Right kidney (tissue), 9 donors: ENCODE measurements at places on chromosomes 12 and 14.

- no peak for DNase-seq
These were observed 274.9 kb upstream of the SRRM4 start for GRCh38 chr12:118706437-118706836.

- DNase-seq, result no peak
These were observed 107.9 kb upstream of the PLEKHA5 start for GRCh38 chr12:19021646-19022045.

DNA sequence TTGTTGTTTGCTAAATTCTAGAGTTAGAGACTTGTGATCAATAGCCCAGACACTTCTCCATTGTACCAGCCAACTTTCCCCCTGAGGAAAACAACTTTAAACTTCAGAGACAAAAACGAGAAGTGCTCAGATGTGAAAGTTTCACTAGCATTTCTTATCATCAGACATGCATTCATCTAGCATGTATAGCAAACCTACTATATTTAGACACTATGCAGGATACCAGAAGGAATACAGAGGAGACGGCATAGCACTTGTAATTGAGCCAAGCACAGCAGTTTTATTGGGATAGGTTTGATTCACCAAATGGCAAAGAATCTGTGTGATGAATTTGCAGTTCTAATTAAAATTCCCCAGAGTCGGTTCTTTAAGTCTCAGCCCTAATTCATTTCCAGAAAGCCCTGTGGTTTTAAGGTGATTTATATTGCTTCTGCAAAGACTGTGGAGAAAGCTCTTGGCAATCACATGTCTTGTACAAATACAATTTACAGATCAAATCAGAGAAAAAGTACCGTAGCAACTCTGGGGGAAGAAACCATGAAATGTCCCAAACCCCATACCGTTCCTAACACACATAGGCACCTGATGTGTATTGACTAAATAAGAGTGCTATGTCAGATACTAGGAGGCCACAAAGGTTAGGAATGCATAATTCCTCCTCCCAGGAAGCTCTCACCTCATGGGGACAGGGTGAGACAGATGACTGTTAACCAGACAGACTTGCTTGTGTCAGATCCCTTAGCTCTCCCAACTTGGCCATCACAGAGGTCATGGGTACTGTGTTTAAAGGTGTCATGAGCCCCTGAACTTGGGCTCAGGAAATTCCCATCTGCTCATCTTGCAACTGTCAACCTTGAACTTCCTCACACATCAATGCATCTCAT lies 69.6 kb upstream of the KRAS start:
- DNase-seq, result no peak

DNA sequence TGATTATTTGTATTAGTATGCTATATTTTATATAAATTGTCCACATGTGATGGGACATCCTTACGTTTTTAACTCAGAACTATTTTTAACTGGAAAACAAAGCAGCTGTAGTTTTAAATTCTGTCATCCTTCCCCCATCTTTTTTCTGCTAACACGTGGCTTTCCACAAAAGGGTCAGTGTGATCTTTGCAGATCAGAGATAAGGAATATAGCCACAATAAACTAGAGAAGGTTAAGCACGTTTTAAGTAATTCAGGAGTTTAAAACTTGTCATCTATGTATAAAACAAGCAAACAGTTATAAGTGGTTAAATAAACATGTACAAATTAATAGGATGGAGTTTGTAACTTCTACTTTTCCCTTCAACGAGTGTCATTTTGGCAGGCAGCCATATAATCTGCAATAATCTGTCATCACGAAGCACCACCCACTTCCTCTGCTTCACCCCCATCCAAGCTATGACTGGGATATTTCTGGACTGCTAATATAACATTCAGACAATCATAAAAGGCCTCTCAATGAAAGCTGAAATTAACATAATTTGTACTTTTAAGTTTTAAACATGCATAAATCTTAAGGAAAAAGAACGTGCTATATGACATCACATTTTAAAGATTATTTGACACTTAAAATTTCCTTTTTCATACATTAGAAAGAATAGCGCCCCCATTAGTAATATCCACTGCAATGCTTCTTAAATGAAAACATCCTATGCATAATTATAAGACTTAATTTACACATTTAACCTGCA lies 15.3 kb downstream of the TAOK3 start:
- DNase-seq, result no peak

DNA sequence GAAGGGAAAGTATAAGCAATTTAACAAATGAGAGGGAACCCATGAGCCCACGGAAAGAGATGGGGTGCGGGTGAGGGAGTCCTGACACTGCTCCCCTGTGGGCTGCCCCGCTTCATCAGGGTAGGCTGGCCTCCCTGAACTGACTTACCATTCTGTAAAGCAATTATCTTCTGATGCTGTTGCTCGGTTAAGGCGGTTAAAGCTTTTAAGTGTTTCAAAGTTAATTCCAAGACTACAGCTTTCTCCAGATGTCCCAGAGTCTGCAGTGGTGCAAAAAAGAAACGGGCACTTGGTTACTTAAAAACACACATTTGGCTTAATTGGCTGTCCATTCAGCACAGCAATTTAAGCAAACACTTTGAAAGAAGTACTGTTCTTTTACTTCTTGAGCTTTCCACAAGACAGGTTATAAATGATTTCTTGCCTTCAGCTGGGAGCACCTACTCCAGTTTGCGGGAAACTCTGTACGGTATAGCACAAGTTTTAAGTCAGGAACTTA lies 1.3 kb downstream of the BHLHE41 start:
- no peak for DNase-seq

DNA sequence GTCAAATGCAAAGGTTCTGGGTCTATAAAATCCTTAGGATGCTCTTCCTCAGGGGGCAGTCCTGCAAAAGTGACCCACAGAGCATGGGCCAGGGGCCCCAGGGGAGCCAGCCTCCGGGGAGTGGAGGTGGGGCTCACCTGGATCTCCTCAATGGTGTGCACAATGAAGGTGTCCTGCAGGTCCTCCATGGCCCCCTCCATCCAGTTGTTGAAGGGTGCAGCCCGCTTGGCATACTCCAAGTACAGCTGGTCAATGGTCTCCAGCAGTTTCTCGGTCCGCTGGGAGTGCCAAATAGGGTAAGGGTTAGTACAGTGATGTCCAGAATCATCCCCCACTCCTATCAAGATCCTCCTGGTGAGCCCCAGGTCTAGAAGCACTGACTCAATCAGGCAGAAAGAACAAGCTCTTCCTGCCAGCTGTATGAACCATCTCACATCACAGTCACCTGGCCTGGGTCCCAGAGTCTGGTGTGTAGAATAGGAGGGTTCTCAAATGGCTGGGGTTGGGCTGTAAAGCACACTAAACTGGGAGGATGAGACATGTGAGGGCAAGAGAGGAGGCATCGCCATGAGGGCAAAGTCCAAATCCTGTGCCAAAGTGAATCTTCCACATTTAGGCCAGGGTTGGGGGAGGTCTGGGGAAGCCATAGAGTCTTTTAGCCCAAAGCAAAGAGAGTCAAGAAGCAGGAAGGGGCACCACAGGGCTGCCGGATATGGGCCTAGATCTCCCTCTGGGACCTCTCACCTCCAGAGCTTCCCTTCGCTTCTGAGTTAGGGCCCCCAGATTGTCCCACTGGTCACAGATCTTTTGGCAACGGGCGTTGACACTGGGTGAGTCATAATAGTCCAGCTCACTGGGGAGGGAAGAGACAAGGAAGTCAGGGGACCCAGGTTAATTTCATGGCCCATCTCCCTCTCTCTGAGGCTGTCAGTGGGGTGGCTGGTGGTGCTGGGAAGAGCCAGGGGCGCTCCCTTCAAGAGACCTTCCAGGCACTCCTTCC lies 91.5 kb upstream of the ZFP36L1 start:
- no peak for DNase-seq

DNA sequence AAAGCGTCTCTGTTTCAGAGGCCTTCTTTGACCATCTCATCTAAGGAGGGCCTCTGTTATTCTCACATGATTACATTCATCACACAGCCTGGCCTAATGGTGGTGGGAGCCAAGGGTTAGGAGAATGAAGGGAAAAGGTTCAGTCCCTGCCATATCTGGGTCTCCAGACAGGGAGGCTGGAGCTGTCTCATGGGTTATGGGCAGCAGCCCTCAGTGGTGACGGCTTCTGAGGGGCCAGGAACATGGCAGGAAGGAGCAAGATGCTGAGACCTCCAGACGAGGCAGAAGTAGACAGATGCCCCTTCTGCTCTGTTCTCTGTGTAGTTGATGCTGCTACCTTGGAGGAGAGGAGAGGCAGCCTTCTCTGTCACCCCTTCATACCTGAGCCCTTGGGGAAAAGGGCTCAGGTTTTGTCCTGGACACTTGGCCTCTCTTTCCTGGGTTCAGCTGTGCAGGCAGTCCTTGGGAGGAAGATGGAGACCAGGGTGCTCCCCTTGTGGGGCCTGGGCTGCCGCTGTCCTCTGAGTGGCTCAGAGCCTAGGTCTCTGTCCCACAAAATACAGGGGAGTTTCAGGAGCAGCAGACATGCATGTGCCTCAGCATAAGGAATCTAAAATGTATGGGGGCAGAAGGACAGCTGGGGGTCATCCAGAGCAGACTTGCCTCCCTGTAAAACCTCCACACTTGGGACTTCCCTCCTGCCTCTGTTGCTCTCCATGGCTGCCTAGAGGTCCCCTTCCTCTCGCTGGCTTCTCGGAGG lies 3.6 kb downstream of the IFI27L2 start:
- DNase-seq, result no peak

GRCh38 chr12:38431921-38432320 lies 115.3 kb downstream of the ALG10B start:
- DNase-seq, result no peak

DNA sequence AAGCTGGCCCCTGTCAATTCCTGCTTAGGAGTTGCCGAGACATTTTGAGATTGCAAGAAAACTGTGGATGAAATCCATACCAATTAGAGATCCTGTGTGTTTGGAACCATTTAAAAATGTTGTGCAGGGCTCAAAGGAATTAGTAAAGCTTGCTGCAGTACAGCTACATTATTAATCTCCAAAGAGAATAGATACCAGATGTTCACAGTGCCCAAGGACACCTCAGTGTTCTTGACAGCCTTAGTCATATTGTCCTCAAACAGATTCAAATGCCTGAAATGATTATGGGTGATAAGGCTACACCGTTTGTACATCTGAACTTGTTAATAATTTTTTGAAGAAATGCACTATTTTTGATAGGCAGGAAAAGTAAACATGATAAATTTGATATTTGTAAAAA lies 164.6 kb downstream of the MSRB3 start:
- DNase-seq, result no peak

- no peak for DNase-seq
These were observed 136.0 kb downstream of the MSRB3 start for GRCh38 chr12:65414526-65414925.

DNA sequence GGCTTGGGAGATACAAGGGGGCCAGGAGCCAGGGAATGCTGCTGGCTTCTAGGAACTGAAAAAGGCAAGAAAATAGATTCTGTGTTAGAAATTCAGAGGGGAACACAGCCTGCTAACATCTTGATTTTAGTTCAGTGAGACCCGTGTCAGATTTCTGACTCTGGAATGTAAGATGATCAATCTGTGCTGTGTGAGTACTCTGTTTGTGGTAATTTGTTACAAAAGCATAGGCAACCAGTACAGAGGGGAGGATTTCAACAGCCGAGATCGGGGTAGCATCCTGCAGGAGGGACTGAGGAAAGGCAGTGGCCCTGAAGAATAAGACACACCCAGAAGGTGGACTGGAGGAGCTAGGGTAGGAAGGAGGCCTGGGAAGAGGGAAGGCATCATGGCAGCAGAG lies 410.0 kb upstream of the CCDC196 start:
- no peak for DNase-seq

DNA sequence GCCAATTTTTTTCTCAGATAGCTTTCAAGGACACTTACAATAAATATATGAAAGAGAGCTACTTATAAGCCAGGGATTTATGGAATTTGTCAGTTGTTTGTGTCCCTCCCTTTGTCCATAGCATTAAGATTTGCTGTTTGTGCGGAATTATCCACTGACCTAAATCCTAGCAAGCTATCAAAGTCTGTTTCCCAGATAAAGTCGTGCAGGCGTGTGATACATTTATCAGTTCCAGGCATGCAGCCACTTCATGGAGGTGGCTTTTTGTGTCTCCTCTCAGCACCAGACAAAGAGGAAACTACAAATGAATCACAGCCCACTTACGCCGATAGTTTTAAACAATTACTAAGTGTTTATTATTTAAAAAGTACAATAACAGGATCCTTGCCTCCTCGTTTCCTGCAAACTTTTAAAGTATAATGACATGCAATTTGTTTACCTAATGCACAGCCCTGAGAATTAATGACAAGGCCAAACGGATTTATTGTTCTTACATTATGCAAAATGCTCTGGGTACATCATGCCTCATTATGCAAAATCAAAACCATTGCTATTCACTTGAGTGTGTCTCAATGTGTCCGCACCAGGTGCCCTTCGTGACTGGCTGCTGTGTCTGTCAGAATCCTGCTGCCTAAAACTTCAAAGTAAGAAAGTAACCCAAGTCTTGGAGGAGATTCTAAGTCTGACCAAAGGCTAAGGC lies 423.2 kb downstream of the GLT1D1 start:
- no peak for DNase-seq

- DNase-seq, result no peak
These were observed 138.5 kb upstream of the NOS1 start for GRCh38 chr12:117499759-117500485.

DNA sequence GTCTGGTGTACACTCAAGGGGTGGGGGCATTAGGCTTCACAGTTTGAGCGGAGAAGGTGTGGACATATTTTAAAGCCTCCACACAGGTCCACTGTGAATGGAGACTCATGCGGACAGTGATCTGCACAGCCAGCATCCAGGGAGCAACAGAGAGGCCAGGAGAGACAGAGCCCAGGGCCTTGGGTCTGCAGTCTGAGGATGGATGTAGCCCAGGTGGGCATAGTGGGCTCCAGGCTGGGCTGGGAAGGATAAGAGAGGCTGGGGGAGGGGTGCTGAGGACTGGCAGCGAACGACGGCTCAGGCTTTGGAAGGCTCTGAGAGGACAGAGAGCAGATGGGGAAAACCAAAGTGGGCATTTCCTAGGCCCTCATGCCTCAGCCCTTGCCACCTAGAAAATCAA lies 128.8 kb downstream of the PAPOLA start:
- DNase-seq, result no peak

DNA sequence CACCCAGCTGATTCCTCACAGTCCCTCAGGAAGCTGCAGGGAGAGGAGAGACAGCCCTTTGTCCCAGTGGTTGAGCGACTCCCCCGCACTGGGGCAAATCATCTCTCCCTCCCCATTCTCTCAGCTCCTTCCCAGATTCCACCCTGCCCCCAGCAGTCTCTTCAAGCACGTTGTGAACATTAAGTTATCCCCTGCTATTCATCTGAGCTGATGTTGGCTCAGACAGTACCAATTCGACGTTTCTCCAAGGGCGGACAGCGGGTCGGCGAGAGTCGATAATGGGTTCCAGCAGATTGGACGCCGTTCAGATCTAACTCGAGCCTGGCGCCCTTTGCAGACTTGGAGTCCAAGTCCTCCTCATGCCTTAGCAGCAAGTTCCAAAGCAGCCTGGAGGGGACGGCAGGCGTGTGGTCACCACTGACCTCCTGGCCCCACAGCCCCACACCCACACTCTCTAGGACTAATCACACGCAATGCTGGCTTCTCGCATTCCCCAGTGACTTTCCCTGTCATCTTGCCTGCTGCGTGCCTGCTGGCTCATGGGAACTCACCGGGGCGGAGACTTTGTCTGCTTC lies 245.9 kb downstream of the CHST11 start:
- DNase-seq, result no peak

GRCh38 chr14:63180011-63180410 lies 24.2 kb upstream of the RHOJ start:
- DNase-seq, result no peak
